ENCODE measurements at places on chromosomes 3 and 15.

- no peak for DNase-seq
These were observed 71.4 kb downstream of the MECOM start for GRCh38 chr3:169591983-169592644.

GRCh38 chr3:8301977-8302735 lies 199.5 kb upstream of the LMCD1 start:
- no peak for DNase-seq

GRCh38 chr3:159252772-159253384 lies 451.0 kb downstream of the MFSD1 start:
- DNase-seq = no peak

DNA sequence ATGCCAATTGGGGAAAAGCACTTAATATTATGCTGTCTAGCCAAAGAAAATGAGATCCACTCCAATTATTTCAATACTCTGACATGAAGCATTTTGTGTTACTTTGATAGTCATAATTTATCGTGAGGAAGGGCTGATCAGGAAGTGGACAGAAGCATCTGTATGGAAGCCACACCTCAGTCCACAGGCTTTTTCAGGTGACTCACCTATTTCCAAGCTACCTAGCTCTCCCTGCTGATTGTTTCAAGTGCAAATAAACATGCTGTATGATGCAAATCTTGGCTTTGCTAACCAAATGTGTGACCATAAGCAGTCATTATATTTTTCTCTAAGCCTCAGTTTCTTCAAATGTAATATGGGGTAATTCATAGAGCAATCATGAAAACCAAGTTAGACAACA lies 30.8 kb upstream of the CPB1 start:
- DNase-seq = no peak

GRCh38 chr15:25839638-25840156 lies 23.4 kb downstream of the ATP10A start:
- no peak for DNase-seq
